Central memory CD8-positive, alpha-beta T cell (primary cell): ENCODE measurements at places on chromosomes 4 and X.

GRCh38 chr4:119189638-119190037 lies 22.9 kb upstream of the USP53 start:
- DNase-seq = no peak

DNA sequence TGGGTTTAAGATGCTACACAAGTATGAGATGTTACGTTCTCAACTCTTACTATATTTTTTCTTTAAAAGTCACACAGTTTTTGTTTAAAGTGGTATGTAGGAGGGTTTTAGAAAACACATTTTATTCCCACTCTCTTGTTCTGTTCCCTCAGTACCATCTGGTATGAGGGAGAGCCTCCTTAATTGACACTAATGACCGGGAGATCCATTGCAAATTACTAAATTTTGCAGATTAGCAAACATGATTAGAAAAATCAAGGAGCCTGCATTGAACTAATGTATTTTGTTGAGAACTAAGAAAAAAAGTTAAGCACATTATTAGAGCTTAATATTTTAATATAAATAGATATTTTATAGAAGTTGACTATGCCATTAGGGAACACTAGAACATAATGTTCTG lies 87.3 kb upstream of the UNC5C start:
- no peak for DNase-seq

DNA sequence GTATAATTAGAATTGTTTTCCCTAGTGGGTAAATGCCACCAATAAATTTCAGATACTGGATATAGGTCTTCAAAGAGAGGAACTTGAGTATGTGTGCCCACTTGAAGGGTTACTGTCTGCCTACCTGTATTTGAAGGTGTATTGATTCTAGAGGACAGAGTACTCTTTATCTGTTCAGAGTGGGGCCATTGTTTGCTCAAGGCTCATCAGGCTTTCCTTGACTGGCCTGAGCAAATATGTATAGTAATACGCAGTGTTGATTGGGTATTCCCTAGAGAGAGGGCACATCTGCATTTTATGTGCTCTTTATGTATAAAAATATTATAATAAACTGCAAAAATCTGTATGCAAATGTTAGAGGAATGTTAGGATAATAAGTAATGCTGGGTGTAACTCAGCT lies 23.7 kb downstream of the RP2 start:
- no peak for DNase-seq

DNA sequence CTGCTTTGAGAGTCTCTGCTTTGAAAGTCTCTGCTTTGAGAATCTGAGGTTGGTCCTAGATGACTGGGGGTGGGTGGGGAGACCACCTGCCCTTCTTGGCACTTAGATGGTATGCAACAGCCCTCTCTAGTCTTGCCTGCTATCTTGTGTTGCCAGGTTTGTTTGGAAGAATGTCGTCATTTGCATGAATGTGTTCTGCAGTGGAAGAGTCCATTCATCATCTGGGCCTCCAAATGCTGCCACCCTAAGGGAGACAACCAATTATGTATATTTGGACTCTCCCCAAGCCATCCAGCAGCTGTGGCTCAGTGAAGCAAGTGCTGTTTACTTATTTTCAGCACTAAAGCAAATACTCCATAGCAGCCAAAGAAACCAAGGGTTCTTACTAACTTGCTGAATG lies 44.6 kb upstream of the TRPC5OS start:
- no peak for DNase-seq

- DNase-seq = no peak
Observed at GRCh38 chr4:65789341-65789740, 119.1 kb upstream of the EPHA5 start.

GRCh38 chr4:169428376-169428775 lies 157.6 kb upstream of the SH3RF1 start:
- DNase-seq = no peak

- DNase-seq = no peak
Observed at GRCh38 chr4:99894998-99895397, 771 bp upstream of the LAMTOR3 start.

DNA sequence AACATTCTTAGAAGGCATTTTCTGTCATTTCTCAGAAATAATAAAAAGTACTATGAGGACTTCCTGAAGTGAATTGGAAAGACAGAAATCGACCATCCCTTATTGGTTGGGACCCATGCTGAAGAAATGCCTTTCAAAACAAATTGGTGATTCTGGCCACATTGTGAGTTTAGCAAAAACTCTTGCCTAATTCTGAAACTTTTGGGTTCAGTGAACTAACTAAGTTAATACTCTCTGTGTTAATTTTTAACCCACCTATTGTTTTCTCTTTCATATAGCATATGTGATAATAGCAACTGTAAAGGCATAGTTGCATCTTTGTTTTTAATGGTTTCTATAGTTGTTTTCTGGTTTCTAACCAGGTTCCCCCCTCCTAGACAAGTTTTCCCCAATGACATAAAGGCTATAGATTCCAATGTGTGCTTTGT lies 129.3 kb upstream of the FAT1 start:
- DNase-seq = no peak

- DNase-seq = no peak
Observed at GRCh38 chrX:20352935-20353336, 86.2 kb upstream of the RPS6KA3 start.

DNA sequence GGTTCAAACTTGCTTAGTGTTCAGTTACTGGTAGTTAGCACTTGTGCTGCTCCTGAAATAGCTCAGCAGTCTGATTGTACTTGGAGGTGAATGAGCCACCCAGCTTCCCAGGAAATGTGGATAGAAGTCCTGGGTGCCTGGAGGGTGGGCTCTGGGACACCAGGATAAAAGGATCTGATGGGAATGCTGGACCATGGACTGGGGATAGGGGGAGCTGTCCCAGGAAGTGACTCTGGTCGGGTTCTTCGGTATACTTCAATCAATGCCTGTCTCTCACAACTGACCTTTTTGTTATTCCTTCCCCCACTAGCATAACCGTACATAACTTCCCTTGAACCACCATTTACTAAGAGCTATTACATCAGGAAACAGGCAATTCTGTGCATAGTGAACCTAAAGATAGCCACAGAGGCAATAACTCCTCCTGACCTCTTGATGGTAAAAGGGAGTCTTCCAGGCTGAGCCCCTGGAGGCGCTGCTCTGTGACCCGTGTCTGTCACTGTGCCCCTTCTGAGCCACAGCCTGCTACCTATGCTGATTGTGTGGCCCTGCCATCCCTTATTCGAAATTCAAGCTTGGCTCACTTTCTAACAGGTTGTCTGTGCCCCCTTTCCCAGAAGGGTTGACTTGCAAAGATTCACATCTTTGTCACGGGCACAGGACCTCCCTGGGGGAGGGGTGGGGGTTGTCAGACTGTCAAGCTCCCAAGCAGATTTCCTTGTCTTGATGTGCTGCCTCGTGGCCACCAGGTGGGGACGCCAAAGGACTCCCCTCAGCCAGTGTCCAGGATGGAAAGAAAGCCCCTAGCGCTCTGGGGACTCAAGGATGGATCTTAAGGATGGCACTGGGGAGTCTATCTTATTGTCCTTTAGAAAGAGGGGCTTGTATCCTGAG lies 24.5 kb upstream of the WDR1 start:
- DNase-seq = no peak

- no peak for DNase-seq
Observed at GRCh38 chrX:110794601-110795000, 1.0 kb downstream of the CHRDL1 start.
